Hematopoietic multipotent progenitor cell treated with erythropoietin and hydrocortisone succinate and interleukin-3 and kit ligand, for 8 days (in vitro differentiated cells): ENCODE measurements at places on chromosomes 4 and X.

DNA sequence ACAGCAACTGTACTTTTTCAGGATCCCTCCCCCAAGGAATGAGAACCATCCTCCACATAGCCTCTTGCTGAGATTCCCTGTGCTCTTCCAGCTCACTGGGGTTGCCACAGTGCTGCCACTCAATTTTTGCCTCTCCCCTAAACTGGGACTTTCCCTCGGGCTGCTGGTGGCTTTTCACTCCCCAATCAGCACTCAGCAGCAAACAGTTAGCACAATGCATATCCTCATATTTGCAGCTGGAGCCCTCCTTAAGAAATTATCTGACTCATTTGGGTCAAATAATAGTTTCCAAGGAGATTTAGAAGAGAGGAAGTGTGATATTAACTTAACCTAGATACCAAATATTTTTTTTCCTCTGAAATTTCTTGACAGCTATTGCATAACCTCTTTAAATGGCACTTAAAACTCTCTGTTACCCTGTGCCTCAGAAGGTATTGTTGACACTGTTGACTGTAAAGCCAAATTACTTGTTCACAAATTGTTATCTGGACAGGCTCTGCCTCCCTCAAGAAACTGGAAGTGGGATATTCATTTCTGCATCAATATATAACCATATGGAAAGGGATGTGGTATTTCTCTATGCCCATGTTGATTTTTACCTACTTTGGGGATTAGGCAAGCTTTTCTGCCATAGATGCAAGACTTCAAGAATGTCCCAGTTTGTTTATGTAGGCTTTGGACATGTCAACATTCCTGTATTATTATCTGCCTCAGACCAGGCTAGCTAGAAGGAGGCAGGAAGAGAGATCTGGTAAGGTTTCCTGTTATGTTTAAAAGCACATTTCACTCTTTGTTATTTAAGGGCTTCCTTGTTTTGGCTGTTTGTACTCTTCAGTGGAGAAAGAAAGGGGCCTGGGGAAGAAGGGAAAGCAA is 58.0 kb downstream of the SEPTIN11 start:
- DNase-seq, result no peak

GRCh38 chr4:24840826-24841543 is 45.6 kb downstream of the SOD3 start:
- DNase-seq, result no peak

DNA sequence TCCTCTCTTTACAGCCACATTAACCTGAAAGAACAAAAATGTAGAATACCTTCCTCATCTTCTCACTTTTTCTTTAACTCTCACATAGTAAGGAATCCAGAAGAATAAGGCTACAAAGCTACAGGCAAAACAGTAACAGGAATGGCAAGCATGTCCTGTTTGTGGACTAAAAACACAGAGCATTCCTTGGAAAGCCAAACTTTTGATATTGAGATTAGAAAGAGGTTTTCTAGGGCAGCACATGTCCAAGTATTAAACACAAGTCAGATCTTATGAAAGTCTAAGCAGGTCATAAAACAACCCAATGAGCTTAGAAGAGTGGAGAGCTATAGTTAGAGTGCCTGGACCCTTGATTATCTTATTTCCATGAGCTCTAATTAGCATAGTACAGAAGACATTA is 58.2 kb upstream of the FAM9C start:
- no peak for DNase-seq

DNA sequence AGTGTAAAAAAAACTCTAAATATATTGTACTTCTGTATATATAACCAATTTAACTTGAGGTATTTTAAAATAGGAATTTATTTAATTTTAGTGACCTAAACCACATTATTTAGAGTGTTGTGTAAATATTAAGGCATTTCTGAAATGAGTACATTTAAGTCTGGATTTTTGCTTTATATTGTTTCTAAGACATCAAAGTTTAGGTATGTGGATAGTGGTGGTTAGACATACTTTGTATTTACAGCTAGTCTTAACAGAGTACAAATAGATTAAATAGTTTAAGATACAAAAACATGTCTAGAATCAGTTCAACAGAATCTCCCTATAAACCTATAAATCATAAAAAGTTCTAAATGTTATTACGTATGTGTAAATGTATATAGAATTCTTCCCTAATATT is 588.5 kb downstream of the TRIML1 start:
- DNase-seq, result no peak

GRCh38 chrX:119389214-119389613 is 9.9 kb upstream of the SLC25A43 start:
- no peak for DNase-seq

GRCh38 chr4:59539401-59539800 is 1660.7 kb upstream of the ADGRL3 start:
- DNase-seq, result no peak

- no peak for DNase-seq
Observed at GRCh38 chr4:74104145-74104544, 5.2 kb upstream of the CXCL2 start.

GRCh38 chr4:141933978-141934377 is 297.6 kb downstream of the IL15 start:
- DNase-seq, result no peak

- DNase-seq, result no peak
Observed at GRCh38 chr4:110636680-110637407, 14.0 kb upstream of the PITX2 start.

GRCh38 chrX:37958525-37959211 is 47.7 kb upstream of the SYTL5 start:
- DNase-seq, result no peak
